GM19239 (cell line): ENCODE measurements at places on chromosomes 5 and 9.

DNA sequence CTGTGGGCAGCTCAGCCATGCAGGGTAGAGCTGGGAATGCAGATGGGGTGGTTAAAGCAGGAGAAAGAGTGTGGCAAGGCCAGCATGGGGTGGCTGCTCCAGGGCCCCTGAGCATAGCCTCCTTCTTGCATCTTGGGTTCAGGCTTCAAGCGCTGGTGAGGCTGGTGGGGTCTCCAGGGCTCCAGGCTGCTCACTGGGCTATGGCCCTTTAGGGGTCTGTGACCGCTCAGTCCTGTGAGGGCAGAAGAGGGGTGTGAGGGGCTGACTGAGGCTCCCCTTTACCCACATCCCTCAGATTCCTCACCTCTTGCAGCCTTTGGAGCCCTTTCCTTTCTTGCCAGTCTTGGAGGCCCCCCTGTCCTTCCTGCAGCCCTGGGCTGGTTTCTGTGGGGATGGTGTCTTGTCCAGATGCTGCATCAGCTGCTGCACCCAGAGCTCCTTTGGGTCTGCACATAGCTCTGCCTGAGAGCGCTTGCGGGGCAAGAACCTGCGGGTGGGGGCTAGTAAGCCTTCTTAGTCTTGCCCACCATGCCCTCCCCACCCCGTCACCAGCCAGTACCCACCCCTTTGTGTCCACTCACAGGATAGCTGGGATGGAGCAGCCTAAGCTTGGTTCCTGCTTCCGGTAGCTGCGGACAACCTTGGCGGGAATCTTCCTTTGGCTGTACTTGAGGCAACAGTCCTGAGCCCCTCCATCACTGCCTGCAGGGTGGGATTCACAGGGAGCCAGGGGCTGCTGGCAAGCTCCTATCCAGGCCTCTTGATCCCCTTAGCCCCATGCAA lies 549 bp downstream of the CCL21 start:
- no peak for DNase-seq

DNA sequence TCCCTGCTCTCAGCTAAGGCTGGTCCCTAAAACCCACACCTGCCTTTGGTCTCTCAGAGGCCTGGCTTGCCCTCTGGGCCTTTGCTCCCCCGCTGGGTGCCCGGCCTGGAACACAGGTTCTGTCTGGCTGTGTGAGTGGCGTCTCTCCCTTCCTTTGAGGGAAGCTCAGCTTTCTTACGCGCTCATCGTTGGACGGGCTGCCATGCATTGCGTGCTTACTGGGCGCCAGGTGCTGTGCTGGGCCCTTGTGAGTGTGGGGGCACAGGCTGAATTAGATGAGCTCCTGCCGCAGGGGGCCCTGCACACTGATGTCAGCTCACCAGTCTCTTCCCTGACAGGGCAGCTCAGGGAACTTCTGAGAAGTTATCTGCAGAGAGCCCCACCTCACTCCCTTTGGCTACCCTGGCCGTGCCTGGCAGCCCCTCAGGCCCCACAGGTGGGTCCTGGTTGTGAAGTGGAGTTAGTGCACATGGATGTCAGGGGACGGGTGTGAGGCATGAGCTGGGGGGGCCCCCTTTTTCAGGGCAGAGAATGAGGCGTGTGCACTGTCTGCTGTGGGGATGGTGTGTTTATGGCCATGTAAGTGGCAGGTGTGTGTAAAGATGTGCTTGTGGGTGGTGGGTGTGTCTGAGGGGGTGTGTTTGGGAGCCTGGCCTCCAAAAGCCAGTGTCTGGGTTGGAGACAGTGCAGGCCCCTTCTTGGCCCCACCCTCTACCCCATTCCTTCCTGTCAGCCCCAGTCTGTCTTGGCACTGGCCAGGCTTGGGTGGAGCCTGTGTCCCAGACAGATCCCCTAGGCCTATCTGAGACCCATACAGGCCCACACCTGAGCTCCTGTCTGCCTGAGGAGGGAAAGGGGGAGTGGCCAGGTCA lies 7.5 kb upstream of the RMND5B start:
- no peak for DNase-seq

GRCh38 chr5:61333321-61333953 lies 1.4 kb downstream of the ZSWIM6 start:
- peak; percentile 32 for DNase-seq

- DNase-seq: no peak
These were observed 136.1 kb downstream of the UGCG start for GRCh38 chr9:112032743-112033142.

GRCh38 chr5:137622850-137623249 lies 113.0 kb downstream of the KLHL3 start:
- DNase-seq: no peak

DNA sequence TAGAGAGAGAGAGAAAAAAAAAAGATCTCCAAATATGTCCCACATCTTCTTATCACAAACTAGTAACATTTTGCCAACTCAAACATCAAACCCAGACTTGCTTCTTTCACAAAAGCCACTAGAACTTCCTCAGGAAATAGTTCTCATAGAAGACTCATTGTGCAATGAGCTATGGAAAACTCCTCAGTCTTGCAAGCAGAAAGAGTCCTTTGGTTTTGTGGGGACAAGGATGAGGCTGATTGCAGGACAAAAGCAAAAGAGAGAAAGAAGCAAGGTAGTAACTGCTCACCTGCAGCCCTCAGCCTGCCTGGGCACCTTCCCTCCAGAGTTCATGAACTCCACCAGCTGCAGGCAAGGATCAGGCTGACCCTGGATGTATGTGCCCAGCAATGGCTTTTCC lies 399.0 kb downstream of the IRX1 start:
- DNase-seq: no peak

GRCh38 chr9:105027084-105027483 lies 99.1 kb upstream of the ABCA1 start:
- no peak for DNase-seq
